ENCODE measurements at places on chromosomes 1 and 21.

DNA sequence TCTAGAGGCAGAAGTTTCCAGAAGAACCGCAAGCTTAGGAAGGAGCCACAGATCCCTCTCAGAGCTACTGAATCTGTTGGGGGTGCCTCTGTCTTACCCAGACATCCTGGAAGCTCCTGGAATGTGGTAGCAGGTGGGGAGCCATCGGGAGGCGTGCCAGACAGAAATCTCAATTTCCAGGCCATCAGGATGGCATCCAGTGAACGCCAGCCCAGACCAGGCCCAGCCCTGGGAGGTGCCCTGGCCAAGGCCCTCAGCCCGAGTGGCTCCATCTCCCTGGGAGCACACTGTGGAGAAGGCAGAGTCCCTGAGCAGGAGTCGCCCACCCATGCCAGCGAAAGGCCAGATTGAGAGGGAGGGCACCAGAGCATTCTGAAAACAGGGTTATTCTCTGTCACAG, 2.5 kb downstream of the ABCA4 start:
- no peak for DNase-seq

DNA sequence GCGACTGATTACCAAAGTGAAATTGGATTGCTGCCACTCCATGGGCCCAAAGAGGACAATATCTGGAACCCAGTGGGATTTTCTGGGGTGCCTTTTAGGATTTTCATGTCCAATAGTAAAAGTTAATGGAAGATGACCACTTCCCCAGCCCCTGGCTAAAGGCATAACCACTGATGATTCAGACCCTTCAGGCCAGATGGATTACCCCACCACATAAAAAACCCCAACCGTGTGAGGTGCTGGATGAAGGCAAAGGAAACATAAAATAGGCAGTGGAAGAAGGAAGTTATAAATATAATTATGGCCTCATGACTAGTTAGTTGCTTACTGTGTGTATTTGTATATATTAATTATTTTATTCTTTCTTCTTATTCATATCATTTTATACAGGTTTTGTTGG, 40.2 kb upstream of the IL10 start:
- peak; percentile 28 for DNase-seq

- no peak for DNase-seq
Measured at GRCh38 chr1:228691211-228691610, 44.1 kb upstream of the RHOU start.

DNA sequence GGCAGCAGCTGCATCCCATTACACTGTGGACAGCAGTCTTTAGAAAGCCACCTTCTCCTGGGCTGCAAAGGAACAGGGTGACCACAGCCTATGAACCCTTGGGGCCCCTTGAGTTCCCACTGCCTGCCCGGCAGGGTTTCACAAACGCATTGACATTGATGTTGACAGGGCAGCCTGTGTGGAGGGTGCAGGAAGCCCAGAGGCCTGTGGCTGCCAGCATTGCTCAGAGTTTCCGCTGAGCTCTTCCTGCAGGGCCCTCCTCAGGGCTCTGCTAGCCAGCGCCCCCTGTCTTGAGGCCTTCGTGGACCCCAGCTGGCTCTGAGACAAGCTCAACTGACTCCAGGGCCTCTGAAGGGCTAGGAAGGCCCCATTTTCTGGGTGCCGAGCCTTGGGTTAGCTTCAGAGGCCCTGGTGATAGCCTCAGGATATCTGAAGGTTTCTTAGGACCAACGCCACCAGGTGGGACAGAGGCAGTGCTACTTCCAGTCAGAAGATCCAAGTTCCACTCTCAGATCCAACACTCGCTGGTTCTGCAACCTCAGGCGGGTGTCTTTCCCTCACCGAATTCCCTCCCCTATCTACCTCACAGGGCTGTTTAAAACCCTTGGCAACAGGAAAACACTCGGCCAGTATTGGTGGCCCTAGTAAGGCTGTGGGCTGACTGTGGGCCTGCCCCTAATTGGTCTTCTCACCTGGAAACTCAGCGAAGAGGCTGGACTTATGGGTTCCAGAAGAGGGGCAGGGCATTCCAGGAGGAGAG, 27.2 kb upstream of the EPS8L3 start:
- no peak for DNase-seq

DNA sequence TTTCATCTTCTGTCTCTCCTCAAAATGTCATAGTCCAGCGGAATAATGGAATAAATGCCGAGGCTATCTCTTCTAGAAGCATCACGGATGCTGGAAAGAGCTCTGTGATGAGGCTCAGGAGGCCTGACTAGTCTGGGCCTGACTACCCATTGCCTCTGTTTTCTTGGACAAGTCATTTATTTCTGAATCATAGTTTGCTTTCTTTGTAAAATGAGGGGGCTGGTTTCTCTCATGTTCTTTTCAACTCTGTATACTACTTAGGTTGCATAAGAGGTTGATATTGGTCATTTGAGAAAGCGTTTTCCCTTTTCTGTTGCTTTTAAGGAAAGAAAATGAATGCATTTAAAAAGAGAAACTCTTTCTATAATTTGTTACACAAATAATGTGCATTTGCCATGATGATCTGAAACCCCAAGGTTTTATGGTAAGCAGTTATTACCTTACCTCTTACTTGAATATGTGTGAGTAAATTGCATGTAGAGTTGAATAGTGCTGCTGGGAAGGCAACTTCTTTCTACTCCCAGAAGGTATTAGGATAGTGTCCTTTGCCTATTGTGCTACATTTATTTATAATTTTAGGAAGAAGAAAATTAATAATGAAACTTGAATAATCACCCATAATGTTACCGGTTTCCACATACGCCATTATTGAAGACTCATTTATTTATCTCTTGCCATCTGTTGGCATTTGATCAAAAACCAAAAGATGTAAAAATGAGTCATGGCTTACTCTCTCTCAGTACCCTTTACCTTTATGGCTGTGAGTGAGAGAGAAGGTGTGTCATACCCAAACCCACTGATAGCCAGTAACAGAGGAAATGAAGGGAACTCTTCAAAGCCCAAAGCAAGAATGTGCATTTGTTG, 179.1 kb downstream of the FASLG start:
- DNase-seq = no peak

DNA sequence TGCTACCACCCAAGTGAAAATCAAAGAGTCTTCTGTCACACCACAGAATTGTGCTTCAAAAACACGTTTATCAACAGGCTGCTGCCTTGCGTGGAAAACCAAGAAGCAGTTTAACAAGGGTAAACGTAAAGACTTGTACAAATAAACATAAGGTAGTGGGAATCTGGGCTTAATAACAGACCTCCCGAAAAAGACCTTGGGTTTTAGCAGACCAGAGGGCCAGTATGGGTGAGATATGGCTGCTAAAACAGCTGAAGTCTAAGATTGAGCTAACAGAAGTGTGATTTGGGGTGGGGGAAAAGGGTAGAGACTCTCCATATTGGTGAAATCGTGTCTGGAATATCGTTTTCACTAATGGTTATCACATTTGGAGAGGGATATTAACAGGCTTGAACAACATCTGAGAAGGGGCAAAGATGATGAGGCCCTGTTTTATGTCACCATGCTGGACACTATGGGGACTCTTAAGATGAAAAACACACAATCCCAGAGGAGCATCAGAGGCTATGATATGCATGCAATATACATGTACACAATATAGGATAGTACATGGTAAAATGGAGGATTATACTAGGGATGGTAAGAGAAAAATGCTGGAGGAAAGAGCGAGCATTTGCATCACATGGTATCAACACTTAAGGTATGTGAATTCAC, 1.4 kb downstream of the MOV10 start:
- DNase-seq = no peak

DNA sequence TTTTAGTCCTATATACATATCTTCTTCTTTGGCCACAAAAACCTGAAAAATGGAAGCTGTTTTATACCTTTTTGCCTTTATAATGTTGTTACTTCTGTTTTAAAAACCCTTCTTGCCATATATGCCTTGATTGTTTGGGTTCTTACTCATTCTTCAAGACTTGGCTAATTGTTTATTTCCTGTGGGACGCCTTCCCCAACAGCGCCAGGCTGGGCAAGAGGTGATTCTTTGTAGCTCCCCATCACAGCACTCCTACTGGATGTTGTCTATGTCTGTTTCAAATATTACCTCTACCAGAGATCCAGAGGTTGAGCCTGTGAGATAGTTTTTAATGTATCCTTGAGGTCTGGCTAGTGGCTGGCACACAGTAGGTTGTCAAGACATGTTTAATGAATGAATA, 73.2 kb upstream of the CYP2J2 start:
- no peak for DNase-seq

DNA sequence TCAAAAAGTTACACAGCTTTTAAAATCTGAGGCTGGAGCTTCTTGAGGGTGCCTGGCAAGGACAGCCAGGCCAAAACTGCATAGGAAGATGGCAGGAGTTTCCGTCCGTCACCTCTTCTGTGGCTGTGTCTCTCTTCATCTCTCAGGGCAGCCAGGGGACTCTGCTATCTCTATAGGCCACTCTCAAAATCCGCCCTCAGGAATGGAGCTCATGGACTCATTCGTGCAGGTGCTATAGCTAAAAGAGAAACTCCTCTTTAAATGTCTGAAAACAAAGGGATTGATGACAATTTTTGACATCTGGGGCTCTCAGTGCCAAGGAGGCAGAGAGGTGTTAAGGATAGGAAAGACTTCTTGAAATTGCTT, 27.2 kb downstream of the OVAAL start:
- DNase-seq = no peak

- DNase-seq = no peak
Measured at GRCh38 chr1:46705408-46705807, 13.5 kb downstream of the EFCAB14 start.
